ENCODE measurements at places on chromosomes 13 and 19.

- DNase-seq = no peak
Observed at GRCh38 chr13:110737555-110737954, 24.1 kb downstream of the ING1 start.

GRCh38 chr13:46531953-46532352 is 21.0 kb upstream of the LRCH1 start:
- DNase-seq = no peak

DNA sequence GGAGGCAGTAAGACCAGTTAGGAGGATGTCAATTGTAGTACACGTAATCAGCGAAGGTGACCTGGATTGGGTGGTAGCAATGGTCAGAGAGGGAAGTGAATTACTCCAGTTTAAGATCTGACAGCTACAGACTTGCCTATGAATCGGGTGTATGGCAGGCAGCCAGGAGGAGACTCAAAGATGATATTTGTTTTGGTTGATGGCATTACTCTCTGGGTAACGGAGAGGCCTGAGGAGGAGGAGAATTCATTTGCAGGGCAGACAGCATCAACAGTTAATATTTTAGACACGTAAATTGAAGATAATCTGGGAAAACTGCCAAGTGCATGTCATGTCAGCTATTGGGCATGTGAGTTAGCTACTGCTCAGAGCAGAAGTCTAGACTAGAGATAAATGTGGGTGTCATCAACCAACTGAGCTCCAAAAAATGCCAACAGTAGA is 109.2 kb downstream of the SGCG start:
- DNase-seq = no peak

DNA sequence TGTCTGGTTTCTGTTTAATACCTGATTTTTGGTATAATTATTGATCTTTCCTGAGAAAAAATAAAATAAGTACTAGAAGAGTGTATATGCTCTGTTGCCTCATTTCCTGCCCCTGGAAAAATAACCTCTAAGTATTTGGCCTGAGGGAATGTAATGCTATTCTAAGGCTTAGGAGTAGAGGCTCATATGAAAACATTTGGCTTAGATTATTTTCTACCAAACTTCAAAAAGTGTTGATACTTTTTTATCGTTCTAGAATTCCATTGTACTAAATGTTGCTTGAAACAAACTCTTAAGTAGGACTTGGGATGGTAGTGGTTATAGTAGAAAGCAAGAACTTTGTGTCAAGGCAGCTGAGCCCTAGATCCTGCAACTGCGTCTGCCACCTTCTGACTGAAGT is 57.8 kb downstream of the COG3 start:
- no peak for DNase-seq

DNA sequence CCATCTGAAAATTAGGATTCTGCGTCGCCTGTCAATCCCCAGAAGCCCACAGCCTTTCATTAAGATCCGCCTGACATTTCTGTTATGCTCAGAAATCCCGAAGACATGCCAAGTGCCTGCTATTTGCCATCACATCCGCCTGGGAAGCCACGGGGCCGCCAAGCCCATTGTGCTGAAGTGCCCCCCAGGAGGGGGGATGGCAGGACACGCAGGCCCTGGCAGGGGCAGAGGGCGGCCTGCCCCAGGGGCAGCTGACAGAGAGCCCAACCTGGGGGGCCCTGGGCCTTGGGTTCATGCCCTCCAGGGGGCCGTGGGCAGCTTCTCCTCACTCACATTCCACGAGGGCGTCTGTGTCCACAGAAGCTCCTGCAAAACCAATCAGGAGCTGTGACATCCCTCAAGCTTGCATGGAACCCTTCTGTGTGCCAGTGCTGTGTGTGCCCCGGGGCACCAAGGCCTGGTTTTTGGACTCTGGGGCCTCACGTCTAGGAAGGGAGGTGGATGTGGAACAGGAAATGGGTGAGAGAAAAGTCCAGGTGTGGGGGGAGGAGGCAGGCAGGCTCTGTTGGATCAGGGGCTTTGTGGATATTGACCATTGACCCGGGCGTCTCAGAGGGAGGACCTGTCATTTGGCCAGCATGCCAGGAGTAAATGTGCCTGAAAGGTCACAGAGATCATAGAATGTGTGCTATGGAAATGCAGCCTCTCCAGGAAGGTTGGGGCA is 122.9 kb downstream of the URI1 start:
- DNase-seq = no peak

- peak; percentile 58 for DNase-seq
Observed at GRCh38 chr13:24625331-24625731, 54.9 kb upstream of the ATP12A start.

- DNase-seq = no peak
Observed at GRCh38 chr19:46785980-46786235, 2.5 kb downstream of the SLC1A5 start.

- DNase-seq = no peak
Observed at GRCh38 chr13:40063703-40064102, 408.2 kb downstream of the COG6 start.

DNA sequence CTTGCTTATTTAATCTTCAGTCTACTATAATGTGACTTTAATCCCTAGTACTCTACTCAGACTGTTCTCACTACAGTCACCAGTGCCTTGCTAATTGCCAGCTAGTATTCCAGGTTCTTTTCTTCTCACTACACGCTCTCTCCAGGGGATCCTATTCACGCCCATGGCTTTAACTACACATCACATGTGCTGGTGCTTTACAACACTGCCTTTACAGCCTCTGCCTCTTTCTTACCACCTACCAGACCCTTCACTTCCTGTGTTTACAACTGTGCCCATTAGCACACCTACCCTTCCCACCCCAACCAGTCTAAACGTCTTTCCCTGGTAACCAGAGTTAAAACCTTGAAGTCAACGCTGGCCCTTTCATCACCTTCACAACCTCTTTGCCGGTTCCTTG is 249.5 kb downstream of the DNAJC15 start:
- no peak for DNase-seq

DNA sequence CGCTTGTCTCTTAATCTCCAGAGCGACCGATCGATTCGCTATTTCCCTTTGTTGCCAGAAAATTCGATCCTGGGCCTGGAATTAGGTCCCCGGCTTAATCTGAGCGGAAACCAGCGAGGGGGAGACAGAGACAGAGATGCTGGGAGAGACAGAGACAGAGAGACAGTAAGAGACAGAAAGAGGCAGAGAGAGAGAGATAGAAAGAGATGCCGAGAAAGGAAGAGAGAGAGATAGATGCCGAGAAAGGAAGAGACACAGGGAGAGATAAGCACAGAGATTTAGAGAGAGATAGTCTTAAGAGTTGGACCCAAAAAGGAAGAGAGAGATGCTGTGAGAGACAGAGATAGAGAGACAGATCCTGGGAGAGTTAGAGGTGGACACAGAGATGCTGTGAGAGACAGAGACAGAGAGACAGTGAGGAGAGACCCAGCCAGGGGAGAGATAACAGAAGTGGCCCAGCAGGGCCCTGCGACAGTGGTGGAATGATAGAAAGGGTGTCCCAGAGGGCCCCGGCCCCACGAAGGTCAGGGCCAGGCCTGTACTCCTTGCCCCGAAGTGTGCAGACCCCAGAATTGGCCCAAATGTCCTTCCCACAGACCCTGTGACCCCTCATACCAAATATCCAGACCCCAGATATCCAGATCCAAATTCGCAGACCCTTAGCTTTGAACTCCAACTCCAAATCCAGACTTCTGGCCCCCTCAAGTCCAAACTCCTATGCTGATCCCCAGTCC is 1.3 kb downstream of the ERFL start:
- DNase-seq = no peak

DNA sequence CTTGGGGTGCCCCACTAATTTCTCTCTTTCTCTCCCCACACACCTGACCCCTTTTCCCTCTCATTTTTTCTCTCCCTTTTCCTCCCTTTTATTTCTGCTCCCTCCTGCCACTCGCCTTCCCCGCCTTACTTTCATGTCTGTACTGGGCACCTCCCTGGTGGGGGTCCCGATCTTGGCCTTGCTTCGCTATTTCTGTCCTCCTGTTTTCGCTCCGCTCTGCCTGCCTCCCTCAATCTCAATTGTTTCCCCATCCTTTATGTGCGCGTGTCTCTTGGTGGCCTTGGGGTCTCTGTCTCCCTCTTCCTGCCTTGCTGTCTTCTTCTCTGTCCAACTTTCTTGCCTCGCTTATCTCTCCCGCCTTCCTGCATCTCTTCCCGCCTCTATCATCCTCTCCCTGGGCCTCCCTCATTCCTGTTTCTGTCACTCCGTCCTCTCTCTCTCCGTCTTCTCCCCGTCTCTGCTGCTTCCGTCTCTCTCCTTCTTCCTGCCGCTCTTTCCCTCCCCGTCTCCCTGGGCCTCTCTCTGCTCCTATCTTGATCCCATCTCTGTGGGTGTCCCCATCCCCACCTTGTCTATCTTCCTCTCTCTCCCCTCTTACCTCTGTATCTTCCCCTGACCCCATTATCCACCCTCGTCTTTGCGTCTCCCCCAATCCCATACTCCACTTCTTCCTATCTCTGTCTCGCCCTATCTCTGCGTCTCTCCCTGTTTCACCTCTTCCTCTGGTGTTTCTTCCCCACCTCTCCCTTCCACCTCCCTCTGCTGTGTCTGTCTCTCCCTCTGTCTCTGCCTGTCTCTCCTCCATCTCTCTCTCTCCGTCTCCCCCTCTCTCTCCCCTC is 4.0 kb downstream of the GRIN2D start:
- DNase-seq = no peak

DNA sequence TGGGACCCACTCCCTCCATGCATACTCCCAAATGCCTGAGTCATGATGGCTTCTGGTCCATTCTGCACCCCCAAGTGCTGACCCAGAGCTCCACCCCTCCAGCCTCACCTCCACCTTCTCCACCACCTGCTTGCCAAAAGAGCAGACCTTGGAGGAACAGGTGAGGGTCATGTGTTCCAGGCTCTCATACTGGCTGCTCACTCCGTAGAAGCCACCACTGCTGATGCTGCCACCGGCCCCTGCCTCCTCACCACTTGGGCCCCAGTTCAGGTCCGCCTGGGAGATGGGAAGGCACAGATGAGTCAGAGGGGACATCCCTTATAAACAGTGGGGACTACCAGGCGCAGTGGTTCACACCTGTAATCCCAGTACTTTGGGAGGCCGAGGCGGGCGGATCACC is 7.9 kb downstream of the CD37 start:
- DNase-seq = peak; percentile 44

DNA sequence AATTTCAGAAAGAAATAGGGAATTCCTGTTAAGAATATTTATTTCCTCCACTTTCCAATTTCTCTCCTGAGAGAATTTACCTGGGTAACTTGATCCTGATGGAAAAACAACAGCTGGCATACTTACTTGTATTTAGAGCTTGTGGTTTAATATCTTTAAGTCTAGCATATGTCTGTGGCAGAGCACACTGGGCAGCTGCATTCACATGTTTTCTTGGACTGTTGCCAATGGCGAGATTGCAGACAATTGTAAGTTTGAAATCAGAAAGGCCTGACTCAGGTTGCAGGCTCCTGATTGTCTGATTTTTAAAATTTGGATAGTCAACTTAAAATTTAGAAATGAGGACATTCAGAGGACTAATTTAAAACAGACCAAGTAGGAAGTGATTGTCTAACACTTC is 66.9 kb downstream of the NHLRC3 start:
- no peak for DNase-seq

DNA sequence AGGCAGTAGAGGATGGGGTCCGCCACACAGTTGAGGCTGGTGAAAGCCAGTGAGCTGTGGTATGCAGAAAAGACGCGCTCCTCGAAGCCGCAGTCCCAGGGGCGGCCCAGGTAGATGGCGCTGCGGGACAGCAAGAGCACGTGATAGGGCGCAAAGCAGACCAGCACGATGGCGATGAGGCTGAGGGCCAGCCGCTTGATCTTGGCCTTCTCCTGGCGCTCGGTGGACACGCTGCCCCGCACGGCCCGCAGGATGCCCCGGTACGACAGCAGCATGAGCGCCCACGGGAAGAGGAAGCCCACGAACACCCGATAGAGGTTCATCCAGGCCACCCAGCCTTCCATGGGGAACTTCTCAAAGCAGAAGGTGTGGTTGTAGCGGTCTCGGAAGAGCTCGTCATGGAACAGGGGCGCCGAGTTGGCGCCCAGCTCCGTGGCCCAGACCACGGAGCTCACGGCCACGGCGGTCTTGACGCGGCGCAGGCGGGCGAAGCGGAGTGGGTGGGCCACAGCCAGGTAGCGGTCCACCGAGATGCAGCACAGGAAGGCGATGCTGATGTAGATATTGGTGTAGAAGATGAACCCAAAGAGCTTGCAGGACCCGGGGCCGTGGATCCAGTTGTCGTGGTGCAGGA is 6.5 kb upstream of the OPA3 start:
- DNase-seq = peak; percentile 44

All from GM10248 (cell line).